ENCODE measurements at places on chromosomes 4 and X. TPM values are rescaled to one million over a fixed set of nuclear protein-coding genes. Genes with fewer than 3 reads are reported as not detected.

ARMCX4 gene
- 8.2 TPM for total RNA-seq

ATOH1 gene
- total RNA-seq, result not detected

BEX2 gene
- total RNA-seq, result 15.9 TPM

MAGEC2 gene
- not detected for total RNA-seq

WDFY3 gene
- 0.10 TPM for total RNA-seq

ZFP42 gene
- not detected for total RNA-seq

DCAF8L1 gene
- not detected for total RNA-seq

RIPPLY1 gene
- not detected for total RNA-seq

TMSB15C gene
- total RNA-seq, result 5.4 TPM

CSAG1 gene
- not detected for total RNA-seq

PTTG2 gene
- 2.8 TPM for total RNA-seq

GPRASP2 gene
- total RNA-seq, result 0.59 TPM

- DNase-seq, result no peak
Observed at GRCh38 chrX:151177141-151178027, 1.0 kb downstream of the GPR50 start.

GRCh38 chr4:153096344-153096743 is 107.9 kb upstream of the TRIM2 start:
- DNase-seq, result no peak

DNA sequence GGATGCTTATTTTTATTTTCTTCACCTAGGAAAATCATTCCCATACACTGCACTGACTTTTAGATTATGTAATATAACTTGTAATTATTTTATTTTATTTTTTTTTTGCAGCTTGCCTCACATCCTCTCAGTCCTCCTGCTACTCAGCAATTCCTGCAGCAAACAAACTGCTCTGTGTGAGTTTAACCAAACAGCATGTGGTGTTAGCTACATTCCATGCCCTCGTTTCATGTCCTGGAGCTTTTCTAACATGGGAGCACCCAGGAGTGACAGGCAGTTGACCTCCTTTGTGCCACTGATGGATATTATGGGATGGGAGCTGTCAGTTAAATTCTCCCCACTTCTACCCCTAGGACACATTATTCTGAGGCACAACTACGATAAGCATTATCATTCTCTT is 24.8 kb downstream of the CXCL1 start:
- no peak for DNase-seq

DNA sequence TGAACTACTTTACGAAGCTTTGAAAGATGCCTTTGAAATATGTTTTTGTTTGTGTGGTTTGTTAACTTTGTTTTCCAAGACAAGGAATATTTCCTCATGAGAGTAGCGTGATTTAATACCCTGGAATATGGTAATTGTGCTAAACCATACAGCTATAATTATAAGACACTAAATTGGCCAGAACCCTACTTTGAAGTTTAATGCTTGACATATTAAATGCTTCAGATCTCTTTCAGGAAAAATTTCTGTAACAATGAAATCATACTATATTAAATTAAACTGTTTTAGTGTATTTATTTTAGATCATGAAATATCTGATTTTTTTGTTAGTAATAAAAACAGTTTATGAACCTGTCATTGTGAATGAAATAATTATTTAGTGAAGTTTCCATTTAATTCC is 63.5 kb downstream of the DCLK2 start:
- DNase-seq, result no peak

GRCh38 chrX:103254171-103254824 is 657 bp downstream of the TCEAL8 start:
- peak; percentile 20 for DNase-seq

DNA sequence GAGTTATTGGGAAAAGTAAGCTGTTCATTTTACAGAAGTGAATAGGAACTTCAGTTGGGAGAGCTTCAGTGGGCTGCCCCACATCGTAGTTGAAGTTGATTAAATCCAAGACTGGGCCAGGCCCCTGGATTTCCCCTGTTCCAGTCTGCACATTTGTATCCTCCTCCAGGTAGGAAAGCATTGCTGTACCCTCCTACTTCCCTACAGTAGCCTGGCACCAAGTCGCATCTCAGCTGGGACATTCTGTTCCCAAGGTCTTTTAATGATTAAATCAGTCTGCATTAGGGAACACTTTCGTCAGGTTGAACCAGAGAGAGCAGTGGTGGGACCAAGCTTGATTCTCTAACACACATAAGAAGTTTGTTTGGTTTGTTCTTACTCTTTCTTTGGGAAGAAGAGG is 165.8 kb upstream of the PPARGC1A start:
- DNase-seq, result no peak

- DNase-seq, result no peak
Observed at GRCh38 chrX:63101879-63102620, 249.1 kb downstream of the SPIN4 start.

DNA sequence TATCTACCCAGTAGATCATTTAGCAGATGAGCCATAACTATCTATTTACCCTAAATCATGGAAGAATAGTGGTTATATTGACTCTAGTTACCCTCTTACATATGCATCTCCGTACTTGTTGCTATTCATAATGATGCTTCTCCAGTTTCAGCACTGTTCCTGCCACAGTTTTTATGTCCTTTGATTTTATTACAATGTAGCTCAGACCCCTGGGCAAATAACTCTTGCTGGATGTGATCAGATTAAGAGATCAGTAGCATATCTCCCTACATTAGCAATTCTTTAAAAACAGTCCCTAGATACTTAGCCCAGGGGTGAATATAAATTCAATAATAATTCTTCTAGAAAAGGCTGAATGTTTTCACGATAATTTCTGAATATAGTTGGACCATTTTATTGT is 696.5 kb downstream of the ADGRL3 start:
- no peak for DNase-seq

- no peak for DNase-seq
Observed at GRCh38 chr4:91485415-91485814, 818.4 kb upstream of the GRID2 start.

DNA sequence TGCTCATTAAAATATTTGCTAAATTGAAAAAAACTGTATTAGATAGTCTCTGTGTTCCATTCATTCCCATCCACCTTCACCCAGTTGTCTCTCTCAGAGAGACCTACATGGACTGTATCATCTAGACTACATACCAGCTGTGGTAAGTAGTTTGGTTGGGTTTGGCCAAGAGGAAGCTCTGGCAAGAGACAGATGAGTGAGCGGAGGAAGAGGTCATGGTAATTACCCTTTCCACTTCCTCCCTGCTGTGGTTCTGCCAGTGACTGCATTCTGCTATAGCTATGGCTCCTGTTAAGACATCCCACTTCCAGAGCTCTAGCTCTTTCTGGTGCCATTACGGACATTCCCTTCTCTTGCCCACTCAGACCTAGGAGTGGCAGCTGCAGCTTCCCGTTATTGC is 239.0 kb upstream of the MID1 start:
- DNase-seq, result no peak

DNA sequence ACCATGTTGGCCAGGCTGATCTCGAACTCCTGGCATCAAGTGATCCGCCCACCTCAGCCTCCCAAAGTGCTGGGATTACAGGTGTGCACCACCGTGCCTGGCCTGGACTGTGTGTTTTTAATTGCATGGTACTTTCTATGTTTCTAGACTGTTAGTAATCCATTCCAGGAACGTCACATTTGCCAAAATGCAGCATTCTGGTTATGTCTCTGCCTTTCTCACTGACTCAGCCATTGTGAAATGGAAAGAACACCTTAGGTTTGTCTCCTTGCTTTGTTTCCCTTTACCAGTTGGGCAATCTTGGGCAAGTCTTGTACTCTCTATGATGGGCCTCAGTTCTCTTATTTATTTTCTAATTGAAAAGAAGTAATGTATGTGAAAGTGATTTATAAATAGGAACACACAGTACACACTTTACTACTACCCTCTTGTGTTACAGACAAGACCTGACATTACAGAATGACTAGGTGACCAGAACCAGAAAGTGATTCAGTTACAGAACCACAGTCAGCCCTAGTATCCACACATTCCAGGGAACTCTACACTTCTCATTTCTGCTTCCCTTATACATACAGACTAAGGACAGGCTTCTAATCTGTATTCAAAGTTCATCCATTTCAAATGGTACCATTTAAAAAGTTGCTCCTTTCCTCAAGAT is 187.1 kb downstream of the MGST2 start:
- DNase-seq, result no peak

- no peak for DNase-seq
Observed at GRCh38 chrX:65644621-65645289, 22.7 kb upstream of the MSN start.

GRCh38 chr4:8465615-8466611 is 25.3 kb downstream of the TRMT44 start:
- DNase-seq, result no peak

GRCh38 chr4:176817204-176817603 is 24.5 kb upstream of the VEGFC start:
- DNase-seq, result no peak

DNA sequence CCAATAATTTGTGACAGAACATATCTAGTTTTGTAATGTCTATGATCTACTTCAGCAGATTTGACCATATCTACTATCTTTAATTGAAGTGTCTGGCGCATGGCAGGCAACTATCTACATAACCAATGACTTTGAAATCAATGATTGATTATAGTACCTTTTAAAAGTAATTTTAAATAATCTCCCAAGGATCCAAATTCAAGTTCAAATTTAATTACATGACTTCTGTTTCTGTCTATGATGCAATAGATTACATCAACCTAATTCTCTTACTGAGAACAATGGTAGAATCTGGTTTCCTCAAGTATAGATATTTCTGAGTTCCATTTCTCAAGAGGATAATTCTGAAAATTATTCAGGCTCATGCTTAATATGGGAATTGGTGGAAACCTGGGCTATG is 177.4 kb upstream of the IL15 start:
- DNase-seq, result no peak

- no peak for DNase-seq
Observed at GRCh38 chrX:55451626-55451989, 319 bp upstream of the MAGEH1 start.

GRCh38 chrX:154486052-154486395 is 391 bp downstream of the UBL4A start:
- peak; percentile 51 for DNase-seq

- no peak for DNase-seq
Observed at GRCh38 chrX:110962451-110962850, 133.5 kb upstream of the PAK3 start.

- peak; percentile 66 for DNase-seq
Observed at GRCh38 chr4:99405433-99406115, 29.6 kb downstream of the ADH7 start.

GRCh38 chr4:108175966-108176365 is 7.2 kb upstream of the LEF1 start:
- no peak for DNase-seq

GRCh38 chr4:139451997-139452396 is 1.9 kb upstream of the RAB33B start:
- DNase-seq, result no peak
